AG09319 (cell line): ENCODE measurements at places on chromosomes 6 and 20.
A peak's percentile ranks its signal among the peaks of the same experiment; 100 is the strongest.

DNA sequence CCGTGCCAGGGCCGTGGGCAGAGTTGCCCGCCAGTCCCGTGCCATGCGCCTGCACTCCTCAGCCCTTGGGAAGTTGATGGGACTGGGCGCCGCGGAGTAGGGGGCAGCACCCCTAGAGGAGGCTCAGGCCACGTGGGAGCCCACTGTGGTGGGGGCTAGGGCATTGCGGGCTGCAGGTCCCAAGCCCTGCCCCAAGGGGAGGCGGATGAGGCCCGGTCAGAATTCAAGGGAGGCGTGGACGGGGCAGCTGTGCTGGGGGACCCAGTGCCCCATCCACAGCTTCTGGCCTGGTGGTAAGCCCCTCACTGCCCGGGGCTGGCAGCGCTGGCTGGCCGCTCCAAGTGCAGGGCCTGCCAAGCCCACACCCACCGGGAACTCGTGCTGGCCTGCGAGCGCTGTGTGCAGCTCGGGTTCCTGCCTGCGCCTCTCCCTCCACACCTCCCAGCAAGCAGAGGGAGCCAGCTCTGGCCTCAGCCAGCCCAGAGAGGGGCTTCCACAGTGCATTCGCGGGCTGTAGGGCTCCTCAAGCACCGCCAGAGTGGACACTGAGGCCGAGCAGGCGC, 317.8 kb downstream of the HAO1 start:
- DNase-seq, result no peak

DNA sequence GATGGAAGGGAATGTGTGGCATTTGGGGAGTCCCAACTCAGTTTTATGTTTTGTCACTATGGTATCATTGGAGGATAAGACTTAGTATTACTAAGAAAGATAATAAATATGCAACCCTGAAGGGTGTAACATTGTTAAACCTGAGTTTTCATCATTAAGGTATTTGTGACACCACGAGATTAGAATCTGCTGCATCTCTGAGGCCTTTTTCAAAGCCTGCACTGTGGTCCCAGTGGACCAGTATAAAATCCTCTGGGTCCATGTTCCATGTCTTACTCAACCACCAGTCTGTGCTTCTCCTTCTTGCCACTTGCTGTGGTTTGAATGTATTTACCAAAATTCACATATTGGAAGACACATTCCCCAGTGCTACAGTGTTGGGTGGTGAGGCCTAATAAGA, 130.6 kb downstream of the TBX18 start:
- DNase-seq, result no peak

GRCh38 chr20:34713194-34713943, 9.2 kb downstream of the TP53INP2 start:
- peak; percentile 97 for DNase-seq

DNA sequence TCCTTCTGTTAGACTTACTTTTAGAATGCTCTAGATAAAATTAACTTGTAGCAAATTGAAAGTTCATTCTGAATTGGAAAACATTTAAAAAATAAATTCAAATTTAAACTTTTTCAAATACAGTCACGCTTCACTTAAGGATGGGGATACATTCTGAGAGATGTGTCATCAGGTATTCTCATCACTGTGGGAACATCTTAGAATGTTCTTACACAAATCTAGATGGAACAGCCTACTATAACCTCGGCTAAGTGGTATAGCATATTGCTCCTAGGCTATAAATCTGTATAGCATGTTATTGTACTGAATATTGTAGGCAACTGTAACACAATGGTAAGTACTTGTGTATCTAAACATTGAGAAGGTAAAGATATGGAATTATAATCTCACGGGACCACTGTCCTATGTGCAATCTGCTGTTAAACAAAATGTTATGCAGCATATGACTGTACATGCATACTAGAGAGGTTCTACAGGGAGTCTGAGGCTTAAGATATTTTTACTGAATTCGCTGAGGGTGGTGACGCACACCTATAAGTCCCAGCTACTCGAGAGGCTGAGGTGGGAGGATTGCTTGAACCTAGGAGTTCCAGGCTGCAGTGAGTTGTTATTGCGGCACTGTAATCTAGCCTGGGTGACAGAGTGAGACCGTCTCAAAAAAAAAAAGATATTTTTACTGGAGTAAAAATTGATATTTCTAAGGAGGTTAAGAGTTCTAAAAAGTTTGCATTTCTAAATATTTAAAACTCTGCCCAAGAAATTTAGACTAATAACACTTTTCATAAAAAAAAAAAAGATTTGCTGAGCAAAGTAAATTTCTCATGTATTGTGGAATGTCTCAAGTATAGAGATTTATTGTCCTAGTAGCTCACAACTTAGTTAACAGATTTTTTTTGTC, 87.3 kb upstream of the TULP1 start:
- no peak for DNase-seq

DNA sequence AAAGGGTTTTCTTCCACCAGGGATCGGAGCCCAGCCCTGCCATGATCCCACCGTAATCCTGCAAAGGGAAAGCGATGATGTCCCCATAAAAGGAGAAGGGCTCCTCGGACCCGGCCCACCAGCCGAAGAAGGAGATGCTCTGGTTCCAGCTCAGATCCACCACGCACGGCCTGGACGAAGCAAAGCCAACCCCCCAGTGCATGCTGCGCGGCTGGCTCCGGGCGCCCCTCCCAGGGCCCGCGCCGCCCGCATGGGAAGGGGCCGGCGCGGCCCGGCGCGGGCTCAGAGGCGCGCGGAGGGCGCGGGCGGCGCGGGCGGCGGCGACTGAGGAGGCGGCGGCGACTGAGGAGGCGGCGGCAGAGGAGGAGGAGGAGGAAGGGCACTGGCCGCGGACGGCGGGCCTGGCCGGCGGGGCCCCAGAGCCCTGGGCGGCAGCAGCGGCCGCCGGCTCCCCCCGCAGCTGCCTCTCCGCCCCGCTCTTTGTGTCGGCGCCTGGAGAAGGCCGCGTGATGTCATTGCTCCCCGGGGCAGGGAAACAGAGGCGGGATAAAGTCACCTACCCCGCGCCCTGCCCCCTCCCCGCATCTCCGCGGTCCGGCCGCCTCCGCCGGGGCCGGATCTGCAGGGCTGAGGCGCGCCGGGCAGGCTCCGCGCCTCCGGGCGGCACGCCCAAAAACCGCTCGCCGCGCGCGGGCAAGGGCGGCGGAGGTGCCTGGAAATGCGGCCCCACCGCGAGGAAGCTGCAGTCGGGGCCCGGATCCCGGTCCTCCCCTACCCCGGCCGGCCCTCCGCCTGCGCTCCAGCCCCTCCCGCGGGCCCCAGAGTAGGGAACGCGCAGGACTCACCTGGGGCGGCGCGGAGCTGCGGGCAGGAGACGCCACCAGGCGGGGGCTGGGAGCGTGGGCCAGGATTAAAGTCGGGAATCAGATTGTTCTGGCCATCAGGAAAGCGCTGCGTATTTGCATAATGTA, at the start of gene FAXC:
Gene FAXC (minus strand): TSS at position 504 of the 971 bp plus-strand sequence. CDS start 302 bp downstream, at position 202.
- DNase-seq, result no peak

DNA sequence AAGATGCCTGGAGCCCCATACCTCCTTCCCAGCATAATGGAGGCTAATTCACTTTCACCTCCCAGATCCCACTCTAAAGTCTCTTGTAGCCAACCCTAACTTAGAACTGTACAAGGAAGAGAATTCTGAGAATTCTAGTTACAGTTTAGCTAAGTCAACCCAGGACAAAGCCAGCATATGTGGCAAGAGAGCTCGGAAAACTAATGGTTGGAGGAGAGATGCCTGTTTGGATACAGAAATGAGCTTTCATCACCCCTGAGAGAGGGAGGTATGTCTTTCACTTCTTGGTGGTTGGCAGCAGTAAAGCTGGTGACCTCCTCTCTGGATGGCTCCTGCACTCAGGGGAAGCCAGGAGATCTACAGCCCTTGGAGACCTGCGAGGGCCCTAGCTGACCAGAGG, 252.6 kb upstream of the SUPT3H start:
- DNase-seq, result no peak

DNA sequence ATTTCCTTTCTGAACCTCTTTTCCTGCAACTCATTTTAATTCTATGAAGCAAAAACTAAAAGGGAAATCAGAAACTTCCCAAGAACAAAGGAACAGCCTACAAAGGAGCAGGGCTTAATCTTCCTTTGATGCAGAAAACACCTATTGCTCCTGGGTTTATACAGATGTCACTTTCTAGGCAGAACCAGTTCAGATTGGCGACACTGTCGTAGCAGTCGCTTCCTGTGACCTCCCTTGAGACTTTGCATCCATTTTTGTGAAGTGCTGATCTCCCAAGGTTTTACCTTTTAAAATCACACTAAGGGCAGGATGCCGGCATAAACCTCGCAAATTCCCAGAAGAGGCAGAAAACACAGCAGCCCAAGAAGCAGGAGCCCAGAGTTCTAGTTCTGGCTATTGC, 40.1 kb downstream of the JAG1 start:
- no peak for DNase-seq

GRCh38 chr6:136983687-136984086, 61.1 kb downstream of the IL20RA start:
- no peak for DNase-seq

GRCh38 chr6:83879746-83880145, 20.3 kb downstream of the CYB5R4 start:
- DNase-seq, result no peak

GRCh38 chr20:57266291-57267157, at the start of gene BMP7:
BMP7 (minus strand) TSS chr20:57266641; CDS start chr20:57266122, 519 bp downstream.
- no peak for DNase-seq

- DNase-seq, result no peak
Measured at GRCh38 chr6:144087789-144088426, 7.5 kb downstream of the SF3B5 start.

DNA sequence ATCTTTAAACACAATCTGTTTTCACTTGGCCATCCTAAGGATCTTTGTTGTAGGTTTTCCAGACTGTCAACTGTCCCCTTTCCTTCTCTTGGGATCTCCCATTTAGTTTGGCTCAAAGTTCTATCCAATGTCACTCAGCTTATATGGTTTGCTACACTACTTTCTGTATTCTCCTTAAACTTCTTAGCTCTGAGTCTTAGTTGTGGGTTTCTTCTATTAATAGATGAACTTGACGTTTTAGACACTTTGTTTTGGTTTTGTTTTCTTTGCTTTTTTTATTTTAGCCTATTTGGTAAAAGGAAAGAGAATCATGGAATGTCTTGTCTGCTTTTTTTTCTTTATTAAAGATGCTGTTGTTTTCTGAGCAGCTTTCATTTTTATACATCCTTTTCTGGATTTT, 11.4 kb downstream of the RMND1 start:
- no peak for DNase-seq

- no peak for DNase-seq
Measured at GRCh38 chr6:21537637-21538036, 55.9 kb upstream of the SOX4 start.

DNA sequence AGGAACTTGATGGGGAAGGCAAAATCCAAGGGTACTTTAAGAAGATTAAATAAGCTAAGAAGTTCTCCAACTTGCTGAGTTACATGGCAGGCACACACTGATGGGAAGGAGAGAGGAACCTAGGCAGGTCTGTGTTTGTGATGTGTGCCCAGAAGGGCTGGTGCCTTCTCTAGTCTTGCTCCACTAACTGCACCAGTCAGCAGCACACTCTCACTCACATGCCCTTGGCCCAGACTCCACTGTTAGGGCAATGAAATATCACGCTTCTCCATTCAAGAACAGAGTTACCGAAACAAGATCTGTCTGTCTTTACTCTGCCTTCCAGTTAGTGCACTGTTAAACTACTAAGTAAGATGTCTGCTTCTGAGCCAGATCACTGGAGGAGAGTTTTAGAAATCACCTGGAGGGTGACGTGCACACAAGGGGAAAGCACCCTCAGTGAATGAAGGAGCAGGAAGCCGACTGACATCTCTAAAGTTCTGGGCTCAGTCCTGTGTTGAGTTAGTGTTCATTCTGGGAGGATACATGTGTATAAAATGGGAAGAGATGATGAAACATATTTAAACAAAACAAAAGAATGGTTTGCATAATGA, 251.1 kb downstream of the FOXC1 start:
- DNase-seq, result no peak
